D341Med (cell line): ENCODE measurements at places on chromosomes 12 and 14.

- DNase-seq, result peak; percentile 30
These were observed 185.5 kb upstream of the FAR2 start for GRCh38 chr12:28963554-28963953.

DNA sequence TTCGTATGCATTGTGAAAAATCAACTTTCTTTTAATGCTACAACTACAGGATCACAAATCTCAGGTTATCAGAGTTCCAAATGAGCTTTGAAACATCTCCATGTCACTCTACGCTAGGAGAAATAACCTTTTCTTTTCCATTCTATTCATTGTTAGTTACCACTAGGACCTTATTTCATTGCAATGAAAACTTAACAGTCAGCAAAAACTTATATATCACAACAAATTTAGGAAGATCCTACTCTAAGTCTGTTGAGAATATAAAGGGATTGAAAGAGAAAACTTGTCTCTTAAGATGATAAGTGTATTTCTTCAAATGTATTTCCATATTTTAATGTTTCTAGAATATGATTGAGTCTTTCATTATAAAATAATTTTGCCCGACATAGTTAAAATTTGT lies 539.1 kb downstream of the TMTC2 start:
- DNase-seq, result no peak

- DNase-seq, result peak; percentile 60
These were observed 68.8 kb downstream of the GALNT16 start for GRCh38 chr14:69328765-69329164.

DNA sequence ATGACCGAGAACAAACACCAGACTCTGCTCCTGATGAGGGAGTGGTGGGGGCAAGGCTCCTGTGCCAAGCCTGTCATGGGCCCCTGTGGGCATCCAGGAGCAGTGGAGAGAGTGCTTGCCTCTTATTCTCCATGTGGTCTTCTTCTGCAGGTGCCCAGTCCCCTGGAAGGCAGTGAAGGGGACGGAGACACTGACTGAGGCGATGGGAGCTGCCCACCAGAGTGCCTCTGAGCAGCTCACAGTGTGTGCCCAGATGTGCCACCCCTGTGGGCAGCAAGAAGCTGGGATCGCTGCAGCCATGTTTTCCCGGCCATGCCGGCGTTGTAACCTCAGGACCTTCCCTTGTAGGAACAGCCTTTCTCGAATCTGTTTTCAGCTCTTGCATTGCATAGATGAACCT lies 6.4 kb upstream of the EP400 start:
- DNase-seq, result no peak

- no peak for DNase-seq
These were observed at the start of gene LRP1-AS for GRCh38 chr12:57146961-57147944. Gene LRP1-AS (minus strand): TSS chr12:57147619.

- DNase-seq, result no peak
These were observed 30.0 kb downstream of the GALNT4 start for GRCh38 chr12:89494411-89495231.

GRCh38 chr12:93167841-93168492 lies 209.8 kb upstream of the NUDT4 start:
- DNase-seq, result peak; percentile 42

GRCh38 chr14:74495356-74495755 lies 1.8 kb downstream of the ISCA2 start:
- no peak for DNase-seq

- no peak for DNase-seq
These were observed 174.0 kb downstream of the APAF1 start for GRCh38 chr12:98819071-98819470.

DNA sequence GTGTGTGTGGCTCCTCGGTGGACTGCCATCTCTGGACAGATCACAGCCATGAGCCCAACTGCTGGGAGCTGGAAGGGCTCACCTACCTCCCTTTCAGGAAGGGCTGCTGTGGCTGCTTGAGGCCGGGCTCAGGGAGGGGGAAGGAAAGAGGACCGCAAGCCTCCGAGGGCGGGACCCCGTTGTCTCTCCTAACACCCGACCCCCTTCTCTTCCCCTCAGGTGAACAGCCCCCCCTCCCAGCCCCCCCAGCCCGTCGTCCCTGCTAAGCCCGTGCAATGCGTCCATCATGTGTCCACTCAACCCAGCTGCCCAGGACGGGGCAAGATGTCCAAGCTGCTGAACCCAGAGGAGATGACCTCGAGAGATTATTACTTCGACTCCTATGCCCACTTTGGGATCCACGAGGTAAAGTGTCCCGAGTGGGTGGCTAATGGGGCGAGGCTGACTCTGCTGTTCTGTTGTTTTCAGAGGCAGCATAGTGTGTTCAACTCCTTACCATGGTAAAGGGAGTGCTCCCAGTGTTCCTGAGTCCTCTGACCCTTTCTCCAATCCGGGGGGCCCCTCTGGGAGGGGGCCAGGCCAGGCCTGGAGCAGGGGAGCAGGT lies 49.5 kb downstream of the PRMT8 start:
- no peak for DNase-seq

DNA sequence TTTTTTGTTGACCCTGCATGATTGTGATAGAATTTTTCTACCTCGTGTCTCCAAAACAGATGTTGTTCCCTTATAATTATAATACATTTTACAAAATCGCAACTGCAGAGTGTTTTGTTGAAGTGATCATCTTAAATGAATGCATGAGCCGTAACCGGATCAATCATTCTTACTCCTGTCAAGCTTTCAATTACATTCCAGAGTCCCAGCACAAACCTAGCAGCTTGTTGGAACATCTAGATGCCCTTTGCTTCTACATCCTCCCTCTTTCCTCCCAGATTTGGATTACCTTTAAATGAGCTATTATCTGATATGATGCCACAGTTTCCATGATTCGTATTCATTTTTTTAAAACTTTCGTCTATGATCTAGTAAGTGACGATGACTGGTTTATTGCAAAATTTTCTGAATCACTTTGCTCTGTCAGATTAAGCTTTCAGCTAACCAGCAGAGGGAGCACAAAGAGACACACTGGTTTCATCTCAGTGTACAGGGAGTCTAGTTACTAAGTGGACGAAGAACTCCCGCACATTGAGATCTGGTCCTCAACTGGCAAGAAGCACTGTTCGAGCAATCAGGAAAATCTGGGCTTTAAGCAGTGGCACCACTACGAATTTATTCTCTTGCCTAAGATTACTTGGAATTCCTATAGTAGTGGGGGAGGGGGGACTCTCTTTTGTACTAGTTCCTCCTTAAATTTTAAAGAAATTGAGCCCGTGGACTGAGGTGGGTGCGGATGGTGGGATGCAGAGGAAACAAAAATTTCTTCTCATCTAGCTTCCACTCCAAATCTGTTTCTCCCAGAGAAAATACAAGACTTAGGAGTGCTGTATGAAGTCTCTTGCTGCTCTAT lies 40.9 kb downstream of the TSHR start:
- DNase-seq, result peak; percentile 59

GRCh38 chr14:68687746-68688145 lies 105.1 kb downstream of the ZFP36L1 start:
- no peak for DNase-seq

GRCh38 chr12:104680070-104680469 lies 223.3 kb downstream of the CHST11 start:
- DNase-seq, result peak; percentile 64

- no peak for DNase-seq
These were observed 61.3 kb downstream of the CDK17 start for GRCh38 chr12:96338852-96339471.
